ENCODE measurements at places on chromosomes 16 and 17. TPM values are rescaled to one million over a fixed set of nuclear protein-coding genes. Genes with fewer than 3 reads are reported as not detected.

GRCh38 chr16:77430787-77431585, 3.8 kb downstream of the ADAMTS18 start:
- DNase-seq: no peak

The SLFN11 gene
- 18.5 TPM for total RNA-seq

- DNase-seq: no peak
Measured at GRCh38 chr17:81837641-81838040, 2.8 kb upstream of the PPP1R27 start.

The ACSM3 gene
- 18.9 TPM for total RNA-seq

DNA sequence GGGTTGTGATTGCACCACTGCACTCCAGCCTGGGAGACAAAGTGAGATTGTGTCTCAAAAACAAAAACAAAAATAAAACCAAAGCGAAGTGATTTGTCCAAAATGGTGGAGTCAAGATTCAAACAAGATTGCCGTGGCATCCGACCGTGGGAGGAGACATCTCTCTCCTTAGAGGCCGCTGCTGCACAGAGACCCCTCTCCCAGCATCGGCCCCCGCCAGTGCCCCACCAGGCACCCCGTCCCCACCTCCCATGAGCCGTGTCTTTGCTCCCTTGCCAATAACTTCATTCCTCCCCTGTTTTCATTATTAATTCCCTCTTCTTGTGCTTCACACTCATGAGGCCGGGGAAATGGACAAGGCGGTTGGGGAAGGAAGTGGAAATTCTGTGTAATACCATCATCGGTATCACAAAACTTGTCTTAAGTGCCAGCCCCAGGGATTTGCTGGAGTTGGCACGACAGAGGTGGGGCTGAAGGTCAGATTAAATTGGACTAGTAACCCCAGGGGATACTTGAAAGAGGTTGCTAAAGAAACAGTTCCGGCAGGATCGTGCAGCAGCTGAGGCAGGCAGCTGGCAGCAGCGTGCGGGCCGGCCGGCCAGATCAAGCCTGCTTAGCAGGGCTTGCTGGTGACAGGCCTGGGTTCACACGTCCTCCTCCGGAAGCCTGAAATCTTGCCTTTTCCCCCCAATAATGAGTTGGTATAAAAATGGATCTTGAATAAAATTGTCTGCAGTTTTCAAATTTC, 66.8 kb downstream of the RTN4RL1 start:
- DNase-seq: peak; percentile 55

- DNase-seq: peak; percentile 64
Measured at GRCh38 chr16:27495191-27495590, 54.5 kb downstream of the GTF3C1 start.

DNA sequence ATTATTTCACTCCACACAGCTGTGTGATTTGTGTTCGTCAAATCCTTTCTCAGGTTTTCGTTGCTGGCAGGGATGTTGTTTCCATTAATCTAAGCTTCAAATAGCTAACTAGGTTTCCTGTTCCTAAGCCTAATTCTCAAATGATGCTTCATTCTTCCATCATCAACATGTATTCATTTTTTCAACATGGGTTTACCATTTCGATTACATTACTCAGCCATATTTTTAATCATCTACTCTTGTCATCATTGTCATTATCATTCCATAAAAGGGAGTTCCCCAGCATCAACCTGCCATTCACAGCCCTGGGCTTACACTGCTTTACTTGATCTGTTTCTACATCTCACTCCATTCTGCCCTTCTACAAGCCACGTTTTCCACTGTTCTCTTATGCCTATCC, 33.3 kb upstream of the ANKFN1 start:
- no peak for DNase-seq

DNA sequence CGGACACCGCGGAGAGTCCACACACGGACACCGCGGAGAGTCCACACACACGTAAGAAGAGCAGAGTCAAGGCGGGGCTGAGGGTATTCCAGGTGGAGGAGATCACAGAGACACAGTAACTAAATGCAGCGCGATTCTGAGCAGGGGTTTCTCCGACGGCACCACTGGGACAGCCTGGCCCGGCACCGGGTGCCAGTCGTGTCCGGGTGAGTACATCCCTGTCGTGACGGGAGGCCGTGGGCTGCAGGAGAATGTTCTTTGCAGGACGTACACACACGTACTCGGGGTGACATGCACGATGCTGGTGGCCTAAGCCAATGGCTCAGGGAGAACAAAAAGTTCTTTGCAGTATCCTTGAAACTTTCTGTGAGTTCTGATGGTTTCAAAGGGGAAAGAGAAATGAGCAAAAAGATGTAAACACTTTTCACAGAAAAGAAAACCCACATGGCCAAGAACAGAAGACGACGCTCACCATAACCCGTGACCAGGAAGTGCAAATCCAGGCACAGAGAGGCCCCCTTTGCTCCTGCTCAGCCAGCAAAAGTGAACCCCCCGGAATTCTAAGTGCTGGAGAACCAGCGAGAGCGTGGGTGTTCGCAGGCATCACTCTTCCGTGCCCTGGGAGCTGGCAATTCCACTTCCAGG, 53.7 kb upstream of the METRNL start:
- DNase-seq: no peak

DNA sequence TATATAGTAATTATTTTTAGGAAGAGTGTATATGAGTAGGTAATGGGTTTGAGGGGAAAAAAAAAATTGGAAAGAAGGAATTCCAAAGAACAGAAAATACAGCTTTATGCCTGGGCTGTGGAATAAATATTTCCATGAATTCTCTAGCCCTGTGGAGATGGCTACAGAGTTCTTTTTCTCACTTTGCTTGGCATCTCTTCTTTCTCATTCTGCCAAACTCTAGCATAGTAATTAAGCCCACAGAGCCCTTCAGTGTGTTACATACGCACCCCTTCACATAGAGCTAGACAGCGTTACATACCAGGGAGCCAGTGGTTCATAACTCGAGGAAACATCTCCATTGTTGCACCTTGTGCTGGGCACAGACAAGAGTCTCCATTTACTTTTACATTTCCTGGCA, 621.1 kb downstream of the CDH8 start:
- DNase-seq: no peak

DNA sequence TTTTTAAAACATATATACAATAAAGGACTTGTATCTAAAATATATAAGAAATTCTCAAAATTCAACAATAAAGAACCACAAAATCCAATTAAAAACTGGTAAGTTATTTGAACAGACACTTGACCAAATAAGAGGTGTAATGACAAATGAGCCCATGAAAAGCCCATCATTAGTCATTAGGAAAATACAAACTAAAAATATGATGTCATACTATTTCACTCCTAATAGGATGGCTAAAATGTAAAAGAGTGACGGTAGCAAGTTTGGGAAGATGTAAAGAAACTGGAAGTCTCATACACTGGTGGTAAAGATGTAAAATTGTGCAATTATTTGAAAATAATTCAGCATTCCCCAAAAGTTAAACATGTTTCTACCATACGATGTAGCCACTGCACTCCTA, 1095.3 kb upstream of the CDH8 start:
- DNase-seq: no peak

- no peak for DNase-seq
Measured at GRCh38 chr16:69931631-69932030, 19.5 kb upstream of the CLEC18A start.

The SRP68 gene
- total RNA-seq: 61.3 TPM

DNA sequence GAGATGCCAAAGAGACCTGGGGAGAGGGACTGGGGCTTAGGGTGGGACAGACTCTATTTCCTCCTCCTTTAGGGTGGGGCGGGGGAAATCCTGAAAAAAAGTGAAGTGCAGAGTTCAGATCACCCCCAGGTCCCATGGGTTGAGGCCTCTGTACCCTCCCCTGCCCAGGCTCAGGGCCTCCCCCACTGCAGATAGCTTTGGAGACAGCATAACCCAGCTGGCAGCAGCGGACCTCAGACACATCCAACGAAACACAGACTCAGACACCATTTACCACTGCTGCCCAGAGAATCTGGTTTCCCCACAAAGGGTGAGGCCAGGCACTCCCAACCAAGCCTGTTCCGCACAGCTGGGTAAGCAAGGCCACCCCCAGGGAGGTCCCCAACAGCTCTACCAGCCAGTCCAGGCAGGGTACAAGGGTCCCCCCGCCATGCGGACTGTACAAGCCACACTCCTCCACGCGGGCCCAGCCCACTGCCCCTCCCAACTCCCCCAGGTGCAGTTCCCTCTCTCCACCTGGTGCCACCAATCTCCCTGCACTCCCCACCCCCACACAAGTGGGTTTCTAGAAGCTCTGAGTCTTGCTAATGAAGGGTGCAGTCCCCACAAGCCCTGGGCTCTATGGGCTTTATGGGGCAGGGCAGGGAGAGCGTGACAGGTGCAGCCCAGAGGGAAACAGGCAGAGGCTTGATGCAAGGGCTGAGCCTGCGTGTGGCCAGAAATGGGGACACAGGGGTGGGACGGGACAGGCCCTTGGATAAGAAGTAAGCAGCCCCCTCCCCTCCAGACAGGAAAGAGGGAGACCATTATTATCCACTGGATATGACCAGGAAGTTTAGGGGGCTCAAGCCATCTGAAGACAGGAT, 8.9 kb downstream of the RHBDF2 start:
- no peak for DNase-seq

The FOXC2 gene
- 3.7 TPM for total RNA-seq

GRCh38 chr17:68533887-68534694, 21.9 kb downstream of the PRKAR1A start:
- no peak for DNase-seq

DNA sequence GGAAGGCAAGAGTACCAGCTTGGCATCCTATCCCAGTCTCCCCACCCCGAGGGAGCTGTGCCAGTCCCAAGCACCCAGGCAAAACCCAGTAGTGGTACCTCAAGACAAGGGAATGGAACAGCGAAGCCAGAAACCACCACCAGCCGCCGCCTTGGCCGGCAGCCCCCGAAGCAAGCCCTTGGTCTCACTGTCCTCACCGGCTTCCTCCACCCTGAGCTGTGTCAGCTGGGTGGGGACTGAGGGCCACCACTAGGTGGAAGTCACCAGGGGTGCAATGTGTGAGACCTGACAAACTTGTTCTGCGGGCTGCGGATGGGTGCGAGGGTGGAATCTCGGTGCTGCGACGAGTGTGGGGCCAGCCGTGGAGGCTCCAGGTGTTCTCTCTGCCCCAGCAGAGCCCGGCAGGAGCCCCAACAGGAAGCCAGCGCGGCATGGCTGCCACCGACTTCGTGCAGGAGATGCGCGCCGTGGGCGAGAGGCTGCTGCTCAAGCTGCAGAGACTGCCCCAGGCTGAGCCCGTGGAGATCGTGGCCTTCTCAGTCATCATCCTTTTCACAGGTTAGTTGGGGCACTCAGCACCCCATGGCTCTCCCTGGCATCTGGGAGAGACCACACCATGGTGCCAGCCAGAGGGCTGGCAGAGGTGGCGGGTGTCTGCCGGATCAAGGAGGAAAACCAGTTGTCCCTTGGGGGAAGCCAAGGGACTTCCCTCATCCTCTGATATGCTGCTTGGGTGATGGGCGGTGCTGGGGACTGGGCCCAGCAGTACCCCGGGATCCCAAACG, 6.7 kb downstream of the SMIM5 start:
- DNase-seq: no peak

The SLC5A2 gene
- total RNA-seq: not detected

- peak; percentile 87 for DNase-seq
Measured at GRCh38 chr17:82333279-82334171, at the start of gene SECTM1. SECTM1 (minus strand) TSS chr17:82333766; CDS start chr17:82327240, 6,526 bp downstream.

DNA sequence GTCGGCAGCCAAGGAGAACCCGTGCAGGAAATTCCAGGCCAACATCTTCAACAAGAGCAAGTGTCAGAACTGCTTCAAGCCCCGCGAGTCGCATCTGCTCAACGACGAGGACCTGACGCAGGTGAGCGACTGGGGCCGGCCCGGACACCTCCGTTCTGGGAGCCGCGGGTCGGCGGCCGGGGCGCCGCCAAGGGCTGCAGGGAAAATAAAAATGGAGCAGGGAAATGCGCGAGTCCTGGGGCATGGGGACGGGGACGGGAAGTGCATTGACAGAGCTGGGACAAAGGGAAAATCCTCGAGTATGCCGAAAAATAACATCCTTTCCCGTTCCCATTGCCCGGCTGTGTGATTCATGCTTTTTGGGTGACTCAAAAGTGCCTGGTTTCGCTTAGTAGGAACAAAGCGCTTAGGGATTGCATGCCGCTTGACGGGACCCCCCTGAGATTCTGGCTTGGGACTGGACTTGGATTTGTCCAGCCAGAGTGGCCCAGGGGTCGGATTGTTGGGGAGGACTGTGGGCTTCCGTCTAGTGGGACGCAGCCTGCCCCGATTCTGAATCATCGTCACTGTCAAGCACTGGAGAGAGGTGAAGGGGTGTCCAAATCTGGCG, 699 bp downstream of the MPRIP start:
- DNase-seq: no peak

DNA sequence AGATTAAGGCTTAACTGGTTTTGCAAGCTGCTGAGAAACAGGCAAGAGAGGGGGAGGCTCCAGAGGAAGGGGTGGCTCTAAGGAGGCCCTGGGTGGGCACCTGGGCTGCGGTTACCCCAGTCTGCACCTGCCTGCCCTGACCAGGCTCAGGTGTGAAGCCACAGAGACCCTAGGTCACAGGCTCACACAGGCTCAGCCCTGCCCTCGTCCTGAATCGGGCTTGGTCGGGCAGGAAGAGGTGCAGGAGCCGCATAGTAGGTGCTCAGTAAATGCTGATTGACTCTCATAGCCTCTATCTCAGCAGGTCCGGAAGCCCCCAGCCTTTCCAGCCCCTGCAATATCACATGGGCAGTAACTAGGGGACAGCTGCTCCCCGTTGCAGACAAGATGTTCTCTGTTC, 203.4 kb downstream of the GSG1L start:
- no peak for DNase-seq

The GFAP gene
- 4.8 TPM for total RNA-seq

DNA sequence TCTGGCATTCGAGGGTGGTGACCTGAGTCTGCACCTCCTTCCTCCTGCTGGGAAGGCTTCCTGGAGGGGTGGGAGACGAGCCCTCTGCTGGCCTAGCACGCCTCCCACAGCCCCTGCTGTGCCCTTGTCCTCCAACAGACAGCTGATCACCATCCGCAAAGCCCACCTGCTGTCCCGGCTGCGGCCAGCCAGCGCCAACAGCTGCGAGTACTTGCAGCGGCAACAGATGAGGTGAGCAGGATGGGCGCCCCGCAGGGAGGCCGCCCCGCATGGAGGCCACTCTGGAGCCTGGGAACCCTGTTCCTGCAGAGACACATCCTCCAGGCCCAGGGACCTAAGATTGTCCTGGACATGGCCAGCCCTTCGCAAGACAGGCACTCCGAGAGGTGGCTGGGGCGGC, 21.6 kb downstream of the UBALD1 start:
- DNase-seq: no peak

The ETV4 gene
- total RNA-seq: 0.14 TPM

DNA sequence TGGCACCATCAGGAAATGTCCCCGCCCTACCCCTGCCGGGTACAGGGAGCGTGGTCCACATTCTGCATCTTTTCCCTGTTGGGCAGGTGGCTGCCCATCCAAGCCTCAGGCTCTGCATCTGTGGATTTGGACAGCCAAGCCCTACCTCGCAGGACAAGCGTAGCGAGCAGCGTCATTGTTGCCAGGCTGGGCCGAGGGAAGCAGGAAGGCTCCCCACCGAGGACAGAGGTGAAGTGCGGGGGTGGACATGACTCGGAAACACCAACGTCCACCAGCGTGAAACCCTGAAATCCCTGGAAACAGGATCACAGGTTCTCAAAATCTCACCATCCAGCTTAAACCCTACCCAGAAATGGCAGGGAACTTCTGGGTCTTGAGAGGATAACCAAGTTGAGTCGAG, 73.6 kb downstream of the SOCS1 start:
- no peak for DNase-seq

Measured in right cardiac atrium (tissue), 5 donors.